ENCODE measurements at places on chromosomes 1 and 21.

DNA sequence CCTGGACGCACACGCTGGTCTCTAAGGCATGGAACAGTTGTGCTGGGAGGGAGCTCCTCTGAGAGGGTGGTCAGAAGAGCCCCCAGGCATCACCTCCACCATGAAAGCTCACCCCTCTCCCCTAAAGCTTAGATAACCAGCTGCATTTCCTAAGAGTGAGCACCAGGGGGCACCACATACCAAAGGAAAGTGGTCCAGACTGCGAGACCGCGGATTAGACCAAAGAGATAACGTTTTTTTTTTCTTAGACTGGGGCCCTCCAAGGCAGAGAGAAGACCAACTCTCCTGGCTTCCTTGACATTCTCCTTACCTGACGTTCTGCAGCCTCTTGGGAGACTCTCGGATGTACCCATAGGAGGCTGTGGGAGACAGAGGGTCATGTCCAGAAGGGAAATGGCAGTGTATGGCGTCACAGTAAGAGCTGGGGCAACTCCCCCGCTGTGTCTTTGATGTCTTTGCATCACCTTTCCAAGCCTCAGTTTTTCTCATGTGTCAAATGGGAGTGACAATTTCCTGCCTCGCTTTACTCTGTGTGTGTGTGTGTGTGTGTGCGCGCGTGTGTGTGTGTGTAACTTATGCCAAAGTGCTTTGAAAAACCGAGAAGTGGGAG is 12.3 kb upstream of the IFNLR1 start:
- DNase-seq = peak; percentile 58

GRCh38 chr1:9291914-9292360 is 757 bp upstream of the SPSB1 start:
- no peak for DNase-seq

GRCh38 chr21:36250423-36251075 is 69.4 kb upstream of the MORC3 start:
- no peak for DNase-seq

- DNase-seq = no peak
Measured at GRCh38 chr1:221865808-221866207, 123.9 kb upstream of the DUSP10 start.

DNA sequence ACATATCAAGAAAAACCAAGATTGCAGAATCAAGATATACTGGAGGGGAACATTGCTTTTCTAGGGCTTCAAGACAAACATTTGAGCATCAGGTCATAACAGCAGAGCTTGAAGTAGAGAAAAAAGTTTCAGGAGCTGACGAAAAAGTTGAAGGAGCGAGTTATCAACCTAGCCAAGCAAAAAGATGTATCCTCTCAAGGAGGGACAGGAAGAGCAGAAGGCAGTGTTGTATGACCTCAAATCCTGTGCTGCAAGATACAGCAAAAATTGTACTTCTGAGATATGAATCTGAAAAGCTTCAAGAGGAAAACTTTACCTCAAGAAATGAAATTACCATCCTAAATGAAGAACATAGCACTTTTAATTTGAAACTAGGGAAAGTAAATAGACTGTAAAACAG is 153.1 kb downstream of the AK5 start:
- DNase-seq = no peak

DNA sequence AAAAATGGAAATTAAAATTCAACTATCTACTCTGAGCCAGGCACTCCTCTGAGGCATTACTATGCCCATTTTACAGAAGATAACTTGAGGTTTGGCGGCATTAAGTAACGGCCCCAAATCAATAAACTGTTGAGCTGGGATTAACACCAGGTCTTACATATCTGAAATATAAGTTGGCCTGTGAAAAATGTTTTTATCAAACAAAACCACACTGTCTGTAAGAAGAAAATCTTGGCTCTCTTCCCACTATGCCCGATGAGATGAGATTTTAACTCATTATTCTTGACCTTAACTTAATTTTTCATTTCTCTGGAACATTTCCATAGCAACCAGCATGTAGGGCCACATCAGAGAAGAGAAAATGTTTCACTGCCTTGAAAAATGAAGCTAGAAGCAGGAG is 21.8 kb downstream of the RC3H1 start:
- no peak for DNase-seq

GRCh38 chr21:44699502-44700001 is 2.6 kb downstream of the KRTAP10-12 start:
- no peak for DNase-seq

DNA sequence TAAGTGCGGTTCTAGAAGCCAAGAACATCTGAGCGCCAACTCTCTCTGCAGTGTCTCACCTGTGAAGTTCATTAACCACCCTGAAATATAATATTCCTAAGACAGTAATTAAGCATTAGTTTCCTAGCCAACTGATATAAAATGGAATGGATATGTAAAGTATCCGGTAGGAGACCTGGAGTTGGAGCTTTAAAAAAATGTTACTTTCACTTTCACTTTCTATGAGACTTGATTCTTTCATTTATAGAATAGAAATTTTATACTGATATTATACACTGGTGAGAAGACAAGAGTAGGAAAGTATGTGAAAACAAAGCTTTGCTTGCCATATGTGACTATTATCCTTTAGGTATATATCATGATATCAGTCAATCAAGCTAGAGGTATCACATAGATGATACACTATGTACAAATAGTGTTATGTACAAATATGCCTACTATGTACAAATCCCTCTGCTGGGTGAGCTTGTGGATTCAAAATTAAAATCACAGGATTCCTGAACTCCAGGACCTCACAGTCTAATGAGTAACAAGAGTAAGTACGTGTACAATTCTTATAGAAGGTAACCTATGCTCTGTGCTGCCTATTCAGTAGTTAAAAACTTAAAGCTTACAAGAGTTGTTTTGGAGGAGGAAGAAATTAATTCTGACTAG is 934.2 kb downstream of the TTLL7 start:
- no peak for DNase-seq

DNA sequence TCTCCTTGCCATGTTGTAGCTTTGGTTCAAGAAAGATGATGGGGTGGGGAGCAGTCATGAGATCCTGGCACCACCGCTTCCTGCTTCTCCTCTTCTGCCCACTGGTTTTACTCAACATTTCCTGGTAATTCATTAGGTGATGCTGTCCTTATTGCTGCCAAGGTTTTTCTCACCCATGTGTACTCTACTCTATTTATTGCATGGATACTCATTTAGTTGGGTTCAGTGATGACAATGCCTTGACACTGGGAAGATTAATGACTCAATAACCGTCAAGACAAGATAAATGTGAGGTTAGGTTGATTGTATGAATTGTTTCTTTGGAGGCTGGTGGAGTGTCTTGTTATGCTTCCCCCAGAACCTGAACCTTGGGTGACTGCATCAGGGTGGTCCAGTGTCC is 484.2 kb downstream of the SIPA1L2 start:
- DNase-seq = no peak

DNA sequence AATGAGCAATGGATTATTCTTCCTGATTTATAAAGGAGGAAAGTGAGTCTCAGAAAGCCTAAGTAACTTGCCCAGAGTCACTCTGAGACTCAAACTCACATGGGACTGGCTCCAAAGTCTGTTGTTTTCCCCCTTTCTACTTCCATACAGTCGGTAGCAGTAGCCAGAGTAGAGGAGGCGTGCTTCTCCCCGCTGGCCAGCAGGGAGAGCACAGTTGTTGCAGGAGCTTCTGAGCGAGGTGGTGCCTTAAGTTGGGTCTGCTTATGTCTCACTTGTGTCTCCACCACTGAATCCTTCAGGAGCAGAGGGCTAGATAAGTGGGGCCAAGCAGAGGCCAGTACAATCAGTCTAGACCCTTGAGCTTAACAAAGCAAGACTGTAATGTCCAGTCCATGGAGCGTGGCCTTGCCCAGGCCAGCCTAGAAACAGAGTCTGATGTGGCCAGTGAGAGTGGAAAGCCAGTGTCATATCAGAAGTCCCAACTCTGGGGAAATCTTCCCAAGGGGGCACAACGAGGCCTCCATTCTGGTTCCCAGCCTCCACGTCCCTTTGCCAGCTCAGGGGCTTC is 181.9 kb downstream of the ZSCAN20 start:
- no peak for DNase-seq

DNA sequence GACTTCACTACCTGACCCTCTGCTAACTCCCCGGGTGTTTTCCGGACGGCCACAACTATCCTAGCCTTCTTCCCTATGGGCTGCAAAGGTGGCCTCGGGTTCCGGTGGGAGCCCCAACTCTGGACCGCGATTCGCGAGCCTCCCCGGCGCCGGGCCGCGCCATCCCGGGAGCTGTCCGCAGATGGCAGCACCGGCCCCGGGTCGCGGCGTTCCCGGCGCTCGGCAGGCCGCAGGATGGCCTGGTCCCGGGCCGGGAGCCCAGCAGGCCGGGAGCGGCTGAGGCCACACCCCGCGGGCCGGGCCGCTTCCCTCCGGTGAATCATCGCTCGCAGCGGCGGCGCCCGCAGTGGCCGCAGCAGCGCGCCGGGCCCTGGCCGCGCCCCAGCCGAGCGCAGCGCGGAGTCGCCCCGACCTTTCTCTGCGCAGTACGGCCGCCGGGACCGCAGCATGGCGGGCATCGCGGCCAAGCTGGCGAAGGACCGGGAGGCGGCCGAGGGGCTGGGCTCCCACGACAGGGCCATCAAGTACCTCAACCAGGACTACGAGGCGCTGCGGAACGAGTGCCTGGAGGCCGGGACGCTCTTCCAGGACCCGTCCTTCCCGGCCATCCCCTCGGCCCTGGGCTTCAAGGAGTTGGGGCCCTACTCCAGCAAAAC is at the start of gene CAPN2:
TSS of gene CAPN2 (plus strand) at position 346 of the 656 bp plus-strand sequence. CDS start at position 448, 102 bp downstream.
- DNase-seq = peak; percentile 23
